ENCODE measurements at places on chromosomes 3 and 15.
A peak's percentile ranks its signal among the peaks of the same experiment; 100 is the strongest.

GRCh38 chr3:45140141-45140769 lies 5.9 kb downstream of the CDCP1 start:
- DNase-seq, result no peak

GRCh38 chr3:193347521-193348501 lies 30.7 kb downstream of the ATP13A5 start:
- DNase-seq, result no peak

GRCh38 chr3:141074529-141074928 lies 23.4 kb downstream of the SPSB4 start:
- DNase-seq, result no peak

DNA sequence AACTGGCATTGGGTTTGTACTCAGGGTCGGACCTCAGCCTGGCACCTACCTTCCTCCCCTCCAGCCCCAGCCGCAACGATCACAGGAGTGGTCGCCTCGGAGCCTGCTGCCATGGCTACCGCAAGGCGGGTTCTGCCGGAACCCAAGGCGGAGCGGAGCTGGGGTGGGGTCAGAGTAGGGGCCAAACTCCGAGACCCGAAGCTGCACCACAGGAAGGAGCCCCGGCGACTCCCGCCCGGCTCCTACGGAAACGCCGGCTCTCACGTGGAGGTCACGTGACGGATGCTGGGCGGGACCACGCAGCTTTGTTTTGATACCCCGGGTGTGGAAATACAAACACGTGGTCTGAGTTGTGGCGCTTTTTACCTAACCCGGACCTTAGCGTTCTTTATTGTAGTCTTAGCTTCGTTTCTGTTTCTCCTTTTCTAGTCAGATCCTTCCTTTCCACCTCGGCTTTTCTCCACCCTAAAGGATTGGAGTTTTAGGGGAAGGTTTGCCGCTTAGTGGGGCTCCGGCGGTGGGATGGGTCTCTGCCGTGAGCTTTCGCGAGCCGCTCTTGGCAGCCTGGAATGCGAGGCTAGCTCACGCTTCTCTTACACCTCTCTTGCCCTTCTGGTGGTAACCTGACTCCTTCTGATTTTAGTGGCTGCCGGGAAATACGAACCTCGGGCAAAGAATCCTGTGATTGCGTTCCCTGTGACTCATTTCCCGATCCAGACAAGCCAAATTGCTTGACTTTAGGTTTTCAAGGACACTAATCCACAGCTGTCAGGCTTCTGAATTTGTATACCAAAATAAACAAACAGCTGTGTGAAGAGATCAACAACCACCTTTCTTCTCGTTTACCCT lies at the start of gene HSPBAP1:
TSS of gene HSPBAP1 (minus strand) at position 264 of the 849 bp plus-strand sequence. CDS start at position 113, 151 bp downstream.
- DNase-seq, result peak; percentile 92

DNA sequence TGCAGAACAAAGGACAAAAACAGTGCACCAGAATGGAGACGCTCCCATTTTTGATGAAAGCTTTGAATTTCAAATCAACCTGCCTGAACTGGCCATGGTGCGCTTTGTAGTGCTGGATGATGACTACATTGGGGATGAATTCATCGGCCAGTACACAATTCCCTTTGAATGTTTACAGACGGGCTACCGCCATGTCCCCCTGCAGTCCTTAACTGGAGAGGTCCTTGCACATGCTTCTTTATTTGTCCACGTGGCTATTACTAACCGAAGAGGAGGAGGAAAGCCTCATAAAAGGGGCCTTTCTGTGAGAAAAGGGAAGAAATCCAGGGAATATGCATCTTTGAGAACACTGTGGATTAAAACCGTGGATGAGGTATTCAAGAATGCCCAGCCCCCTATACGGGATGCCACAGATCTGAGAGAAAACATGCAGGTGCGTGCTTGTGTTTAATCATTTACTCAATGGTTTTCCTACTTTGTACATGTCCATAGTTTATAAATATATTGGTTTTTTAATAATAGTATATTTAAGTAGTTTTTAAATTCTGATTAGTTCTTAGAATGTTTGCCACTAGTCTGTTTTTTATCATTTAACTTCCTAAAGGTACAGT lies 127.1 kb downstream of the PLCL2 start:
- no peak for DNase-seq

DNA sequence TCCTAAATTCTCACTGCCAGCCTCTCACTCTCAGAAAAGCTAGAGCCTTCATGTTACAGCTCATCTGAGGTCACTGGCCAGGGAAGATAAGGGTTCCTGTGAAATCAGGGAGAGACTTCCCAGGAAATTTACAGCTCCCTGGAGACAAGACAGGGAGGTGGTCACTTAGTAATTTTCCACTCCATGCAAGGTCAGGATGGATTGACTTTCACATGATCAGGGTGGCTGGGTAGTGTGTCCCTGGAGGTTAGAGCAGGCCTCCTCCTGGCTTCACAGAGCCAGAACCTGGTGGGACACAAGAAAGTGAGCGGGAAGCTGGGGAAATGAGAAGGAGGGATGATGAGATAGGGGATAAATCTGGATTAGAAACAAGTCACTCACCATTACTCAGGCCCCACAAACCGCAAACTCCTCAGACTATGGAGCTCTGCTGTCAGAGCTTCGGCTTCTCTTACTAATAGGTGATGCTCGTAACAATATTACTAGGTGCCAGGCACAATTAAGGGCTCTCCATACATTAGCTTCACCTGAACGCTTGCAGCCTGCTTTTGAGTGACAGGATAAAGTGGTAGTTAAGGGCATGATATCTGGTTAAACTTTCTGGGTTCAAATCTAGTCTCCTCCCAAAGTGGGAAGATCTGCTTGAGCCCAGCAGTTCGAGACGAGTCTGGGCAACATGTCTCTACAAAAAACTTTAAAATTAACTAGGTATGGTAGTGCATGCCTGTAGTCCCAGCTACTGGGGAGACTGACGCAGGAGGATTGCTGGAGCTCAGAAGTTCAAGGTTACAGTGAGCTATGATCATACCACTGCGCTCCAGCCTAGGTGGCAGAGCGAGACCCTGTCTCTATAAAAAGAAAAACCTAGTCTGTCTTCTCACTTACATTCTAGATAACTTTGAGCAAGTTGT lies 24.9 kb downstream of the DUOX2 start:
- DNase-seq, result no peak

GRCh38 chr3:126342991-126343648 lies 14.1 kb downstream of the KLF15 start:
- DNase-seq, result no peak

DNA sequence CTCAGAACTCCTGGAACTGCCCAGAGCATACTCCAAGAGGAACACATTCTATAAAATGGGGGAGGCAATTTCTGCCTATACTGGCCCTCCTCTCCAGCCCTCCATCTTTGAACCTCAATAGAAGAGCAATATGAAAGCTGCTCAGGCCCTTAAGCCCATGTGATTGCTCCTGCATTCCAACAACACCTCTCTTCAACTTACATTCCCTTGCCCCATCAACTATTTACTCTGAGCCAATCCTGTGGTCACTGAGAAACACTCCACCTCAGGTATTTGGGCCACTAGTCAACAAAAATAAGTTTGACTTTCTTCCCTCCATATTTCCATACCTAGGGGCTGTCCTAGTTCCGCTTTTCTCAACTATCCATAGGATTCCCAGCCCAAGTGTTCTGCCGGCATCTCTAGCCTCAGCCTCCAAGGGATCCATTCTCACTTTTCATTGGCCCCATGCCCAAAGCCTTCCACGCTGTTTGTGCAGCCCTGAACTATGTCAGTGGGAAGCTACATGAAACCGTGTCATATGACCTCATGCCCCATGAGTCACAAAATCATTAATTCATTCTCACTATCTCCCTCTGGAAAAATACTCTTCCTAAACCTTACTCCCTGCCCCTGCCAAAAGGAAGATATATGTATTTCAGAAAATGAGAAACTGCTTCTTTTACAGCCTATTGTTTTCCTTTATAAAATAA lies 61.6 kb downstream of the GJD2 start:
- no peak for DNase-seq

- no peak for DNase-seq
Observed at GRCh38 chr3:27540231-27540630, 56.0 kb upstream of the SLC4A7 start.

- no peak for DNase-seq
Observed at GRCh38 chr3:177561365-177561764, 364.1 kb upstream of the TBL1XR1 start.

DNA sequence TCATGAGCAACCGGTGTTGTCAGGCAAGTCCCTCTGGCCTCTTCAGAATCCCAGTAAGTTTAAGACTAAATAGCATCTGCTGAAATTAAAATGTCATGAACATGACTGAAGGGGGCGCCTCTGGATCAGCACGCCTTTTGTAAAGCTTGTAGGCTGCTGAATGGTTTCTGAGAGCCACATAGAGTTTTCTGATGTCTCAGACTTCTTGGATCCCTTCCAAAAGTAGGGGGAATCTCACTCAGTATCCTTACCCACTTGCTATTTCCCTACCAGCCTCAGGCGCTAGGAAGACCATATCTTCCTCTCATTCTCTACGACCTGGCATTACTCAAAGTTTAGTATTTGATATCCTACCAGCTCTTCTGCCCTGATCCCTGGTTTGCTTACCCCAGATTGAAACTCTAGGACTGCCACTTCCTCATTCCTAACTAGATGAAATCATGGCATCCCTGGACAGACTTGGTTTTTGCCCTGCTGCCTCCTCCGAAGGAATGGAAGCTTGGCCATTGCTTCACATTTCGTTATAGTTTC lies 62.7 kb upstream of the CD47 start:
- DNase-seq, result no peak

GRCh38 chr3:10278501-10278900 lies 14.2 kb downstream of the GHRL start:
- DNase-seq, result no peak

GRCh38 chr3:43484926-43485488 lies 136.8 kb downstream of the ANO10 start:
- no peak for DNase-seq

GRCh38 chr3:169945313-169945712 lies 21.3 kb upstream of the SEC62 start:
- no peak for DNase-seq

Data from omental fat pad (tissue), 4 donors.